ENCODE measurements at places on chromosomes 6 and 20. TPM values are rescaled to one million over a fixed set of nuclear protein-coding genes. Genes with fewer than 3 reads are reported as not detected.
A peak's percentile ranks its signal among the peaks of the same experiment; 100 is the strongest.

DNA sequence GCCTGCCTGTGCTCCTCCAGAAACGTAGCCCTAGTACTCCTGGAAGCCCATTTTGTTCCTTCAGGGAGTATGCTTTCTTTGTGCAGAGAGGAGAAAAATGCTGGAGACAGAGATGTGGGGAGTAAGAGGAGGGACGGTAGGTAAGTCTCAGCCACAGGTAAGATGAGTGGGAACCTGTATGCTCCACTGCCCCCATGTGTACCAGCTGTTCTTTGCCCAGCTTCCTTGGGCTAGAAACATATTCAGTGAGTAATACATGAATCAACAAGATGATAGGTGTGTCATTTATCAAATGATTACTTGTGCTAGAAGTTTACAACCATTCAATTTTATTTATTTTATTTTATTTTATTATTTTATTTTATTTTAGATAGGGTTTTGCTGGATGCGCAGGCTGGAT lies 13.6 kb upstream of the CEP85L start:
- no peak for DNase-seq

GRCh38 chr6:139277161-139277560 lies 14.6 kb downstream of the TXLNB start:
- peak; percentile 49 for DNase-seq

DNA sequence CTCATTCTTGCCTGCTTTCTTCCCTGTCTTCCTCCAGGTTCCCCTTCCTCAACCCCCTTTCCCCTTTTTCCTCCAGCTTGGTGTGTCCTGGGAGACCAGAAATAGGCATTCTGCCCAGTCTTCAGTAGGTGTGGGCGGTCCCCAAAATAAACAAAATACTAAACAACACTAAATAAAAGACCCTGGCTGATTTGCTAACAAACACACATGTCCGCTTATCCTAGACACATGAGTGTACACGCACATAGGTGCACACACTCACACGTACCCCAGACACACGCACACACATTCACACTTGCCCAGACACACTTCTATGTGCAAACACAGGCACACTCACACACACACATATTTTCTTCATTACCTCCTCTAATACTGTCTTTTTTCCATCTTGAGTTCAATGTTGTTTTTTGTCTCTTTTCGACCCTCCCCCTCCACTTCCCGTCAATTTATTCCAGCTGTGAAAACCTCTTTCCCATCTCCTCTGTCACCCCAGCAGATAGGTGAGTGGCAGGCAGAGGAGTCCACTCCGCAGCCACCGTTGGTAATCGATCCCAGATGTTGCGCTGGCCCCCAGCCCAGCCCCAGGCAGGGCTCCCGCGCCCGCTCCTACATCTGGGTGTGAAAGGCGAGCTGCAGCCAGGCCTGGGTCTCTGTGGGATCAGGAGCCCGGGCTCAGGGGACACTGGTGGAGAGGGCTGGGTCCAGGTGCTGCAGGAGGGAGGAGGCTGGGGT lies 56.9 kb upstream of the FOXP4 start:
- DNase-seq = peak; percentile 87

- DNase-seq = peak; percentile 70
These were observed 1.1 kb upstream of the OPN5 start for GRCh38 chr6:47780510-47781356.

DNA sequence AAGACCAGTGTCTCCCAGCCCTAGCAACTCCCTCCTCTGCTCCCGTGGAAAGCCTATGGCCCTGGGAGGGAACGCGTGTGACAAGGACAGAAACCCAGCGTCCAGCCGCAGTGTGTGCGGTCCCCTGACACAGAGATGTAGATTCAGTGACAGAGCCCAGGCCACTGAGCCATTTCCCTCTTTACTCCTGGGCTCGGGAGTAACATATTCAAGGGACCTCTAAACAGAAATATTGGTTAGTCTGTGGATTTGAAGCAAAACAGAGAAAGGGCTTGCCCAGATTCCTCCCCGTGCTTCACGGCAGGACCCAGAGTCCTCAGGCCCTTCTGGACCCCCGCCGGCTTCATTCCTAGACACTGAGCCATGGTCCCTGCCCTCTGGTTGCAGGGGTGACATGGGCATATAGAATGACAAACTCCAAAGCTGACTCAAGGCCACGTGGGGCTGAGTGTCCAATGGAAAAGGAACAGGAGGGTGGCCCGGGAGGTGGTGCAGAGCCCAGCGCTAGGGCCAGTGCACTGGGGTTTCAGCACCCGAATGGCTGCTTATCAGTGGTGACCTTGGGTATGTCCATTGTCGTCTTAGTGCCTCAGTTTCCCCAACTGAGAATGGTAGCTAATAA lies 248.2 kb downstream of the QKI start:
- no peak for DNase-seq

DNA sequence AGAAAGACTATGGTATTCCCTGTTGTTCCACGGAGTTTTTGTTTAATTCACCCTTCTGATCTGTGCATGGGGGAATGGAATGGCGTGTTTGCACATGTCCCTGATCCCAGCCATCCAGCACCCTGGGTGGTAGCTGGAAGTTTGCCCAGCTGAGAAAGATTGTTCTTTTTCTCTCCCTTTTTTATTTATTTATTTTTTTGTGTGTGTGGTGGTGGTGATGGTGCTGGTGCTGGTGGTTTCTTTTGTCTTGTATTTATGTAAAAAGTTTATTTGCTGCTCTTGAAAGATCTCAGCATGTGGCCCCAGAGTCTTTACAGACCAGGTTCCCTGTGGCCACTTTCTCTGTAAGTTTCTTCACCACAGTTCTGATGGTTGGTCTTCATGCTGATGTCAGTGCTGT lies 372.6 kb downstream of the UTRN start:
- DNase-seq = no peak

GRCh38 chr6:73752943-73753342 lies 56.9 kb downstream of the CD109 start:
- DNase-seq = no peak

GRCh38 chr20:61848851-61849250 lies 216.8 kb downstream of the TAF4 start:
- no peak for DNase-seq

- no peak for DNase-seq
These were observed 523.4 kb upstream of the BTBD3 start for GRCh38 chr20:11394145-11394833.

- peak; percentile 60 for DNase-seq
These were observed 267.9 kb downstream of the DLL1 start for GRCh38 chr6:170022827-170023619.

- peak; percentile 94 for DNase-seq
These were observed 31.9 kb upstream of the TXLNB start for GRCh38 chr6:139323511-139324300.

DNA sequence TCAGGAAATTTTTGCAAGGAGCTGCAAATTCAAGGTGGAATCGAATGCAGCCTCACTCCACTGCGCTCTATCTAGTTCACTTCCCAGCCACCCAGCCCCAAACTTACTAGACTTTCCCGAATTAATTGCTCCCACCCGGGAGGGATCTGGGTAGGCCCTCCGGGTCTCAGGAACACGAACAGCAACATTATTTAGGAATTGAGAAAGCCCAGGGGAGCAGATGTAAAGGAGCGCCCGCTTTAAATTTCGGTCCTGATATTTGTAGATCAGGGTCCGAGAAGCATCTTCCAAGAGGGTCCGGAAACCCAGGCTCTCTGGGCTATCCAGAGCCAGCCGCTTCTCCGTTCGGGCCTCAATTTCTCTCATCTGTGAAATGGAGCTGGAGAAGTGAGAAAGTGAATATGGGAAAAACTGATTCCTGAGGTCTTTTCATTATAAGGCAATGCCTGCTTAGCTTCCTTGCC lies 490 bp upstream of the ID1 start:
- no peak for DNase-seq

GRCh38 chr20:23536328-23536974 lies 31.8 kb downstream of the CST9L start:
- DNase-seq = peak; percentile 66

DNA sequence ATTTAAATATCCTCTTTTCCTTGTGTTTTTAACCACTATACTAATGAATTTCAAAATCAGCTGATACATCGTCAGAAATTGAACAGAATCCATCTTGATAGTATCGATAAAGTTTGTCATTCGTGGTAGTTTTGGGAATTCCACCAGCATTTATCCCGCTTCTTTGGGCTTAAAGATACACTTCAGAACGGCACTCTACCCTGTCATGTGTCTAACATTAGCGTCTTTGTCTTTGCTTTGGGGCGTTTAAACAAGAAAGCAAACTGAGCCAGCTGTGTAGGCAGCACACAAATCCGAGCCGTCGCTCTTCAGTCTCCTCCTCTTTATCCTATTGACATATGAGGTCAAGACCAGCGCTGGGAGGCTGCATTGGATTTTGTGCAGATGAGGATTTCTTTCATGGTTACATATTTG lies 27.5 kb upstream of the NHSL1 start:
- DNase-seq = peak; percentile 43

- peak; percentile 82 for DNase-seq
These were observed 13.0 kb upstream of the TSHZ2 start for GRCh38 chr20:52959125-52959524.

DNA sequence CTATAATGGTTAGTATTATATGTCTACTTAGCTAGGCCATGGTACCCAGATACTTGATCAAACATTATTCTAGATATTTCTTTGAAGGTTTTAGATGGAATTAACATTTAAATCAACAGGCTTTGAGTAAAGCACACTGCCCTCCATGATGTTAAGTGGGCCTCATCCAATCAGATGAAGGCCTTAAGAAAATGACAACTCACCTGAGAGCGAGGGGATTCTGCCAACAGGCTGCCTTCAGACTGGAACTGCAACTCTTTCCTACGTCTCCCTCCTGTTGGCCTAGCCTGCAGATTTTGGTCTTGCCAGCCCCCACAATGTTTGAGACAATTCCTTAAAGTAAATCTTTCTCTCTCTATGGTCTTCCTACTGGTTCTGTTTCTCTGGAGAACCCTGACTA lies 137.3 kb downstream of the AHI1 start:
- no peak for DNase-seq

DNA sequence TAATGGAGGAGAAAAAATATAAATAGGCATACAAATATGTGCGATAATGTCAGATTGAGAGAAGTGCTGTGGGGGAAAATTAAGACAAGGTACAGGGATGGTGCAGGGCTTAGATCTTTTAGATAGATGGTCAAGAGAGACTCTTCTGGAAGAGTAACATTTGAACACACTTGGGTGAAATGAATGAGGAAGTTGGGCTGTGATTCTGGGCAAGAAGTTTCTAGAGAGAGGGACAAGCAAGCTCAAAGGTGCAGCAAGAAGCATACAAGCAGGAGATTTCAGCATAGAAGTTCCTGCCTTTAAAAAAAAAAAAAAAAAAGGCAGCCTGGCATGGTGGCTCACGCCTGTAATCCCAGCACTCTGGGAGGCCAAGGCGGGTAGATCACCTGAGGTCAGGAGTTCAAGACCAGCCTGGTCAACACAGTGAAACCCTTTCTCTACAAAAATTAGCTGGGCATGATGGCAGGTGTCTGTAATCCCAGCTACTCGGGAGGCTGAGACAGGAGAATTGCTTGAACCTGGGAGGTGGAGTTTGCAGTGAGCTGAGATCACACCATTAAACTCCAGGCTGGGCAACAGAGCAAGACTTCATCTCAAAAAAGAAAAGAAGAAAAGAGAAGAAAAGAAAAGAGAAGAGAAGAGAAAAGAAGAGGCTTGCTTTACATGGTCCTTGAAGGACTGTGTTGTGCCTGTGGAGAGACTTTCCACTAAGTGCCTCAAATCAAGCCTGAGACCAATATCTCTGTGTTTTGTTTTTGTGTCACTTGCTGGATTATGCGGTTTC lies 9.7 kb upstream of the CD83 start:
- DNase-seq = no peak

GRCh38 chr6:114276783-114277182 lies 66.0 kb downstream of the HS3ST5 start:
- peak; percentile 71 for DNase-seq

DNA sequence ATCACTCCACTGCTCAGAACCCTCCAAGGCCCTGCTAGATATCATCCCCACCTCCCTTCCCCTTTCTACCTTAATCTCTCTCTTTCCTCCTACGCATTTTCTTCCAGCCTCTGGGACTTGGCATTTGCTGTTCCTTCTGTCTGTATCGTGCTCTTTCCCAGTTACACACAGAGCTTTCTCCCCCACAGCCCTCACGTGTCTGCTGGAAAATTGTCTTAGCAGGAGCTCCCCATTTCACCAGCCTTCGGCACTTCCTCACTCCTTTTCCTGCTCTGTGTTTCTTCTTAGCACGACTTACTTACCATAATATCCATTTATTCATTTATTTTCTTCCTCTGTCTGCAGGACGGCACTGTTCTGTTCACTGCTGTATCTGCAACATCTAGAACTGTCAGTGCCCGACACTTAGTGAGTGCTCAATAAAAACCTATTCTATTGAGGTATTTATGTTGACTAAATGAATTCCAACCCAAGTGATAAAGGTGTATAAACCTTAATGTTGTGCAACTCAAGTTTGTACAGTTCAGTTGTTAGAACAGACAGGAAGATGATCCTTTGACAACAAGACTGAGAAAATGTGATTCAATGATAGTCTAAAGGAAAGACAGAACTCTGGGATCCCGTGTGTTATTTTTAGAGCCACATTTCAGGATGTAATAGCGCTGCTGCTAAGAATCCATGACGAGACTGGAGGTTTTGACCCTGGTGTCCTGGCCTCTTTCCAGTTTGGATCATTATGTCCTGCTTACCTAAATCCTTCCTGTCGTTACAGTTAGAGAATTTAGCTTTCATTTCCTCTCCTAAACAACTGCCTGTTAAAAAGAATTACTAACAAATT lies 170.1 kb upstream of the LAMP5 start:
- DNase-seq = peak; percentile 90

DNA sequence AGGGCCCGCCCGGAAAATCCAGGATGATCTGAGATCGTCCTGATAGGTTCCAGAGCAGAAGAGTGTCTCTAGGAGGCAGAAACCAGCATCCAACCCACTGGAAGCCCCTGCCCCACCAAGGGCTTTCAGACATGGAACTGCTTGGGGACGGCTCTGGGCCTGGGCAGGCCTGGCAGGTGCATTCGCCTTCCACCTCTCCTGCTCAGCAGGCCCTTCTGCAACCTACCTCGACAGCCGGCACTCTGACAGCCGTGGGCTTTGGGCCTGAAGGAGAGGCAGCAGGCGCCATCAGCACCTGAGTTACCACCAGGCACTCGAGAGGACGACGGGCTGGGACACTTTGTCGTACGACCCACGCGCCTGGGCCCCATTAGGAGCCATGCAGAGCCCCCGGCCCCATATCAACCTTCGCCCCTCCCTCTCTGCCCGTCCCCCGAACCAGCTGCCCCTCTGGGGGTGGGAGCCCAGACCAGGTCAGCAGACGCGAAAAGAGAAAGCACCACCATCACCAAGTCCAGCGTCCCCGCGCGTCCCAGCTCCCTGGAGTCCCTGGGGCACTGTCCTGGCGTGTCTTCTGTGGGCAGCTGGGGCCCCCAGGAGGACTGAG lies 44.6 kb downstream of the KCNQ2 start:
- DNase-seq = no peak

DNA sequence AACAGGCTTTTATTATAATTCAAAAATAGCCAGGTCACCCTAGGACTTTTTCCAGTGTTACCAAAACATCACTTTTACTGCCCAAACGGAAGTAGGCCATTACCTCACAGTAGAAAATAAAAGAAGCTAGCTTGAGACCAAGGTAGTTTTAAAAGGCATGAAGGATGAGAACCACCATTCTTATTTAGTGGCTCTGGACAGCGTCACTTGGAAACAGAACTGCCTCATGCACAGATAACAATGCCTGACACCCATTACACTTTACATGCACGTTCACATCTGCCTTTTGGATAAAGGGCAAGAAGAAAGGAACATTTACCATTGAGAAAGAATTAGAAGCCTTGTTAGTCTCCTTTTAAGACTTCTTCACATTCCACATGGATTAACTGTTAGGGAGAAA lies 1.9 kb upstream of the PAQR8 start:
- no peak for DNase-seq

The SOBP gene
- 13.6 TPM for total RNA-seq

The C20orf141 gene
- total RNA-seq = not detected

The SLC16A10 gene
- total RNA-seq = 5.1 TPM

The EFCAB8 gene
- 0.22 TPM for total RNA-seq

The SNX9 gene
- total RNA-seq = 27.1 TPM

The EBF4 gene
- 3.2 TPM for total RNA-seq
